Activated CD4-positive, alpha-beta T cell treated with anti-CD3 and anti-CD28 coated beads, Interleukin-2, amount 50 U/mL, for 1 hour (primary cell): ENCODE measurements at places on chromosomes 7 and 10.

DNA sequence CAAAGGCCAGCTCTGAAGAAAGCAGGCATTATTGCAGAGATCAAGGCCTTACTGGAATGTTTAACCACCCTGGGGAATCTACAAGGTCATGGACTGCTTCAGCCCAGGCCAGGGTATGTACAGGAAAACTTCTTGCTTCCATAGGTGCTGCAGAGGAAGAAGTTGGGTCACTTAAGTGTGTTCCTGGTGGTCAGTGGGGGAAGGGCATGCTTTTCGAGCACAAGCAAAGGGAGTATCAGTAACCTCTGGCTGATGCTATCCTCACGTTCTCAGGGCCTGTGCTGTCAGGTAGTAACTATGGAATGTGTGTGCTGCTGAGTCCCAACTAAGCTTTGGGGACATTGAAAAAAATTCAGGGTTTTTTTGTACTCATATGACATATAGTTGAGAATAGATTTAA lies 234.0 kb upstream of the SP4 start:
- DNase-seq: no peak

DNA sequence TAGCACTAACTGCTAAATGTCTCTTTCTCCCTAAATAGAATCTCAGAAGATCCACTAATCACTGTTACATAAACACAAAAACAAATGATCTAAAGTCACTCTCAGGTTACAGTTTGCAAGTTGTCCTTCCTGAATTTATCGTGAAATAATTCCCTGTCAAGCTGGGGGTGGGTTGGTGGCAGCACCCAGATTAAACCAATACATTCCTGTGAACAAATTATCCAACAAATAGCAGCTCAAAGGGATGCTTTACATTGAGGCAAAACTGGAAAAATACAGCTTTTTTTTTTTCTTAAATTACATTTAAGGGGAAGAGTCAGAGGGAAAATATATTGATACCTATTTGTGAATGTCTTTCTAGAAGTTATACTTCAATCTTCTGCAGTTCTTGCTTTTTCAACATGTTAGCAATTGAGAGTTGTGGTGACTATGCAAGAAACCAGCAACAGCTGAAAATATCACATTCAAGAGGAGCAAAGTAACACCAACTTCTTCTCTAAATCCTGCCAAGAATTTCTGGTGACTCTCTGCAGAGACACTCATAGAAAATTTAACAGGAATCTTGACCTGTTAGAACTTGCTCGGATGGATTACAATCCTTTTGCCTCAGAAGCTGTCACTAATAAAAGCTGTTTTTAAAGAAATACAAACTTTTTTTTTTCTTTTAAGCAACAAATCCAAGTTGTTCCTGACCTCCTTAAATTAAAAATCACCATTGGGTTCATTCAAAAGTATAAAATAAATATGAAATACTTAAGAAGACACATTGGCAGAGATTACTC lies 18.9 kb downstream of the LMOD2 start:
- no peak for DNase-seq

GRCh38 chr7:1246871-1247526 lies 14.3 kb downstream of the UNCX start:
- no peak for DNase-seq

- DNase-seq: no peak
Measured at GRCh38 chr7:100544967-100545359, 6.0 kb downstream of the AGFG2 start.

GRCh38 chr10:95506056-95506737 lies 55.0 kb downstream of the SORBS1 start:
- no peak for DNase-seq

DNA sequence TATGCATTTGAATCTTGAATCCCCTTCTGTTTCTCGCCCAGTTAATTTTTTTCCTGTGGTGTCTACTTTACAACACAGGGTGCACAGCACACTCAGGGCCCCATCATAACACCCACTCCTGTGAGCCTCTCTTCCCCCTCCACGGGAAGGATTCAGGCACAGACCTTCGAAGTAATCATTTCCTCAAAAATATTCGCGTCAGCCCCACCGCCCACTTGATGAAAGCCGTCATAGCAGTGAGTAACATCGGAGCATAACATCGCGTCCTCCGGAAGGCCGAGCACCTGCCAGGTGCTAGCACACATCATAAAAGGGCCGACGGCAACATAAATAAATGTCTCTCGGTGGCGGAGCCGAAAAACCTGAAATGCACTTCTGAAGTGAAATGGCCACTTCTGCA lies 201.7 kb upstream of the ADARB2 start:
- DNase-seq: peak; percentile 68

- DNase-seq: no peak
Measured at GRCh38 chr10:106033065-106033464, 1131.4 kb downstream of the SORCS1 start.

DNA sequence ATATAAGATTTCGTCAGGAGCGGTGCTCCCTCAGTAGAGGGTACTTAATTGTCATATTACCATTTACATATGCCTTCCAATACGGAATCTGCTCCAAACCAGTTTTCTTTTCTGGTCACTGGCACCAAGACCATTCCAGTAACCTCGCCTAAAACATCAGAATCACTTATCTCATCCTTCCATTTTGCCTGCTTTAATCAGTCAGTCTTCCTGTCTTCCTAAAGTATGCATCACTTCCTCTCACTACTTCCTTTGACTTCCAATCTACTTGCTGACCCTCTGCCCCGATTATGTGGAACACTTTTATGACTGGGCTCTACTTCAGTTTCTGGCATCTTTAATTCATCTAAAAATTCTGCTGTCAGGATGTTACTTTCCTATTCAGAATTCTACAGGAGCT lies 33.5 kb downstream of the CUL2 start:
- no peak for DNase-seq

GRCh38 chr10:102632394-102633111 lies 11.7 kb upstream of the TRIM8 start:
- DNase-seq: no peak

GRCh38 chr7:92794391-92794790 lies 42.0 kb downstream of the CDK6 start:
- no peak for DNase-seq

GRCh38 chr7:112789453-112789816 lies 758 bp downstream of the TMEM168 start:
- DNase-seq: no peak

- DNase-seq: no peak
Measured at GRCh38 chr10:102389894-102390293, 5.6 kb upstream of the NFKB2 start.

DNA sequence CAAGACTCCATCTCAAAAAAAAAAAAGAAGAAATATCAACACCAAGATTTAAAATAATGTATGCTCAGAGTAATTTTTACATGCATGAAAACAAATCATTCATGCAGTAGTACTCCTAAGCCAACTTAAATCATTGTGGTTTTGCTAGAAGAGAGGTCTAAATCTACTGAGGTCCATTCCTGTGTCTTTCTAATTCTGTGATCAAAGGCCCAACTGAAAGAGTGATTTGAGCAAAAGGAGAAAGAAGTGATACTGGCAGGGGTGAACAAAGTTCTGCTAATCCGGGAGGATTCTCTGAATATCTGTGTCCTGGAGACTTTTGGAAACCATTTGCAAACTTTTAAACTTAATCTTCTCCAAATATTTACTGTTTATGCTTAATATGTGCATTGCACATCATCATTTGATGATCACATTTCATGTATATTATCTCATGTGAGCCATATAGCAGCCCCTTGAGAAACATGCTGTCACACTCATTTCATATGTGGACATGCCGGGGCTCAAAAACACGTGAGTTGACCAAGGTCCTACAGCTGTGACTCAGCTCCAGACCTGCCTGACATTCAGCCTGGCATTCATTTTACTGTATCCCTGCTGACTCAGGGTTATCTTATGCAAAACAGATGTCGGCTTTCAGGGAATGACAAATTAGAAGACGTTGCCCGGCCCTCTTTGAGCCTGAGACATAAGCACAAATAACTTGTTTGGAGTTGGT lies 76.4 kb downstream of the FAM107B start:
- DNase-seq: no peak
